Activated naive CD4-positive, alpha-beta T cell (primary cell): ENCODE measurements at places on chromosomes 5 and 9.

GRCh38 chr5:171842777-171843328 is 57.2 kb downstream of the SMIM23 start:
- DNase-seq = no peak

GRCh38 chr5:164298165-164298564 is 792.7 kb downstream of the MAT2B start:
- DNase-seq = no peak

- no peak for DNase-seq
These were observed 100.0 kb downstream of the PSD2 start for GRCh38 chr5:139895647-139896046.

- DNase-seq = no peak
These were observed 101.7 kb upstream of the SARDH start for GRCh38 chr9:133839822-133840329.

DNA sequence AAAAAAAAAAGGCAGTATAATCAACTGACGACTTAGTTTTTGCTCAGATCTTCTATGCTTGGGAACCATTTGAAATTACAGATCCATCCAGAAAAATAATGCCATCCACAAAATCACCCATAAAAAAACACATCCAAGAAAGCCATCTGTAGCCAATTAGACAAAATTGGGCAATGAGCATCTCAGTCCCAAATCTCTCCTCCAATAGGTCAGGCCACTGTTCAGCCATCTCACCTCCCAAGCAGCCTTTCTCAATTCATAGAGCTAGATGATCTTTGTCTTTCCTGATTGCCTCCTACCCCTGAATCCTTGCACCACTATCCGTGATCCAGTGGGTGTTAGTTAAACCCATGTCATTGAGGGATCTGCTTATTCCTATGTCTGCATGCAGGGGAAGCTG is 139.6 kb downstream of the SCAMP1 start:
- no peak for DNase-seq

GRCh38 chr5:56900395-56900794 is 9.0 kb upstream of the SETD9 start:
- no peak for DNase-seq

DNA sequence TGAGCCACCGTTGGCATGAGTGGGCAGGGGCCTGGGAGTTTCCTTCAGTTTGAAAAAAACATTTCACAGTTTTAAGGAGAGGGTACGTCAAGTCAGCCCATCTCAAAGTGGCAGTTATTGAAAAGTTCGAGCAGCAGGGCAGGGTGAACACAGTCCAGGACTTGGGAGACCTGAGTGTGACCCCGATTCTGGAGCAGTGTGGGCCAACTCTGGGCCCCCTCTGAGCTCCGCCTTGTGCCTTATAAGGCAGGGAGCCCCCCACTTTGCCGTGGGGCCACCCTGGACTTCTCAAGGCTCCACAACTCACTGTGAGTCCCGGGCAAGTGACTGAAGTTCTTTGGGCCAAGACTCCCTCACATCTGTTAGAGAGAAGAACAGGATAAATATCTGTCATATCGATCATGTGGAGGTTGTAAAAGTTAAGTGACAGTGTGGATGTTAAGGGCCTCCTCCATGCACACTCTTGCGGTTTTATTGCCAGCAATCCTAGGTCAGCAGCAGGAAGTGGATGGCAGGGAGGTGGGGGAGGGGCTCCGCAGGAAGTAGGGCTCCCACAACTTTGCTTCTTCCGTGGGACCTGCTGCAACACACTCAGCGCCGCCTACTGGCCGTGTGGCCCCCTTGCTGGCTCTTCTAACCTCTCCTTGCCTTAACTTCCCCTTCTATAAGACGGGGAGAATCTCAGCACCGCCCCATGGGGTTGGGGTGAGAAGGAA is 38.4 kb downstream of the HRH2 start:
- peak; percentile 67 for DNase-seq
